SJSA1 (cell line): ENCODE measurements at places on chromosomes 5 and 9. TPM values are rescaled to one million over a fixed set of nuclear protein-coding genes. Genes with fewer than 3 reads are reported as not detected.
A peak's percentile ranks its signal among the peaks of the same experiment; 100 is the strongest.

- DNase-seq, result no peak
Measured at GRCh38 chr5:146672866-146673265, 156.9 kb upstream of the GPR151 start.

GRCh38 chr5:171720086-171720485 is 65.5 kb upstream of the SMIM23 start:
- DNase-seq, result no peak

Gene STING1
- total RNA-seq, result 46.6 and 49.2 TPM in 2 replicates

DNA sequence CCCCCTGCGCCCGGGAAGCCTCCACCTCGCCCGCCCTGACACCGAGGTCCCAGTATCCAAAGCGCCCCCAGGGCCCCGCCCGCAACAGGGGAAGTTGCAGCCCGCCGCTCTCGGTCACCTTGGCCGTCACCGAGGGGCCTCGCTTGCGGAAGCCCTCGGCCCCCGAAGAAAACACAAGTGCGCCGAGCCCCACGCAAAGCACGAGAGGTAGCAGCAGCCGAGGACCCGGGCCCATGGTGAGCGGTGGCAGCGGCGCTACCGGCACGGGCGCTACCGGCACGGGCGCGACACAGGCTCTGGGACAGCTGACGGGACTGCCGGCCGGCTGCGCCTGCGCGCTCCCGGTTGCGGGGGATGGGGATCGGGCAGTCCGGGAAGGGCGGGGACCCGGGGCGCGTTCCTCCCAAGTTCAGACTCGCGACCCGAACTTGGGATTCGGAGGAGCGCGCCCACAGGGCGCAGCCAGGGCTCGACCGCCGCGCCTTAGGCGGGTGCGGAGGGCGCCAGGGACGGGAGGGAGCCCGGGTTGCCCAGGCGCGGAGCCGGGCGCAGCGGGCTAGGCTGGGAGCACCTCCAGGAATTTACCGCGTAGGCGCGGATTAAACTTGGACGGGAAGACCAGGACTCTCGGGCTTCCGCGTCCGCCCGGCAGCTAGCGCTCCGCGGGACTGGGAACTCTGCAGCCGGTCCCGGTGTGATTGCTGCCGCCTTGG is at the start of gene PPIC:
Gene PPIC, minus strand, starts transcription at position 335 of the 713 bp plus-strand sequence. Its CDS starts 100 bp downstream, at position 235.
- DNase-seq, result peak; percentile 95

GRCh38 chr9:8713811-8714165 is 914.2 kb upstream of the DMAC1 start:
- no peak for DNase-seq

DNA sequence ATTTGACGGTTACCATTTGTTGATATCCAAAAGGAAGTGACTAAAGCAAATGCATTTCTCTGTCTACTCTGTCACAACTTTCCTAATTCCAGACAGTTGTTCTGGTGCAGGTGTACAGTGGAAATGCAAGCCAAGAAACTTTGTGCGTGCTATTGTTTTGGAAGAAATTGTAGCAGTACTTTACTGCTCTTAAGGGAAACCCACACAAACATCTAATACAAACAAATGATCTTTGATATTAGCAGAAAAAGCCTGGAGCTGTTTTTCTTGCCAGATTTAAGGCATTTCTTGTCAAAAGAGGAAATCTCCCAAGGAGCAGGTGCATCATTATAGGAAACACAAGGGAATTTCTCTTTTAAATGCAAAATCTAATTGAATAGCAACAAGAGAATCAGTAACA is 2.0 kb downstream of the SNCAIP start:
- no peak for DNase-seq

- no peak for DNase-seq
Measured at GRCh38 chr9:135221951-135222631, 134.6 kb downstream of the OLFM1 start.

DNA sequence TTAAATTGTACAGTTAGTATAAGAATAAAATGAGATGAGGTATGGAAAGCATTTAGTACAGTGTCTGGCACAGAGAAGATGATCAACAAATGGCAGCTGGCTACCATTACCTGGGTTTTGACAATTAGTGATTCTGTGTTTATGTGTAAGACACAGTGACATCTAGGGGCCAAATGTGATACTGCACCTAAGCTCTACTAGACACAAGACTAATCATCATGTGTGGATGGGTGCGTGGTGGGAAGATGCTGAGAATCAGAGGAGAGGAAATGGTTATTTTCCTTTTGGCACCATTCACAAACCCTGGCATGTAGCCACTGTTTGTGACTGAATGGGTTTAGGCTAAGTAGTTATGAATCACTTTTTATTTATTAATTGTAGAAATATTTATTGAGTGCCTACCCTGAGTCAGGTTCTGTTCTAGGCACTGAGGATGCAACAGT is 109.8 kb upstream of the TBC1D2 start:
- DNase-seq, result no peak

Gene PWWP2A
- total RNA-seq, result 41.4 and 49.8 TPM in 2 replicates

DNA sequence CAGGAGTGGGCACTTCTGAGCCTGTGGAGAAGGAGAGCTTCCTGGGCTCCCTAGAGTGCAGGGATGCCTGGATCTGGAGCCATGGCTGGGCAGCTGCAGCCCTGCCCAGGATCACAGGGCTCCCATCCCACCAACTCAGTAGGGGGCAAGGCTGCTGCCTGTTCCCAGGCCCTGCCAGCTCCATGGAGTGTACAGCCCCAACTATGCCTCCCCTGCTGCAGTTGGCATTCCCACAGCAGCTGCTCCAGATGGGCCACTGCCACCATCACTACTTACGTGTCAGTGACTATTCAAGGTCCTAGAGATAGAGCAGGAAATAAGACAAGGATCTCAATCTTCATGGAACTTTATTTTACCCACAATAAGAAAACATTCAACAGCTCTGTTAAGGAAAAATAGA is 107.1 kb upstream of the TNPO1 start:
- no peak for DNase-seq

- no peak for DNase-seq
Measured at GRCh38 chr9:91066856-91067255, 265.2 kb downstream of the SYK start.

- no peak for DNase-seq
Measured at GRCh38 chr9:137763271-137763955, 114.2 kb upstream of the CACNA1B start.

GRCh38 chr9:124771867-124772679 is 962 bp upstream of the NR6A1 start:
- DNase-seq, result peak; percentile 78

DNA sequence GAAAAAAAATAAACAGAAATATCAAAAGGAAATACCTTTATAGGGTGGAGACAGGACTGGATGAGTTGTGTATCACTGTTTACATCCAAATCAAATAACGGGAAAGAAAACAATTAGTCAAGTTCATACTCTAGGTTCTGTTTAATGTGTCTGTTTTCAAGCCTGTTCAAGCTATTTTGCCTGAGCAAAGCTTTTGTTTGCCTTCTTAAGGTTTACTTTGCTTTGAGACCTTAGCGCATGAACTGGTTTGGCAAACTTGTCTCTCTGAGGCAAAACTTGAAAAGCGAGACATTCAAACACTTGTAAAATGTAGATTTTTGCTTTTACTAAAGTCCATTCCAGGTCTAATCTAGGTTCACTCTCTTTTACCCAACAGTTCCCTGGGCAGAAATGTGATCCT is 174.1 kb upstream of the RFX3 start:
- no peak for DNase-seq

Gene LCNL1
- total RNA-seq, result not detected in 2 replicates

DNA sequence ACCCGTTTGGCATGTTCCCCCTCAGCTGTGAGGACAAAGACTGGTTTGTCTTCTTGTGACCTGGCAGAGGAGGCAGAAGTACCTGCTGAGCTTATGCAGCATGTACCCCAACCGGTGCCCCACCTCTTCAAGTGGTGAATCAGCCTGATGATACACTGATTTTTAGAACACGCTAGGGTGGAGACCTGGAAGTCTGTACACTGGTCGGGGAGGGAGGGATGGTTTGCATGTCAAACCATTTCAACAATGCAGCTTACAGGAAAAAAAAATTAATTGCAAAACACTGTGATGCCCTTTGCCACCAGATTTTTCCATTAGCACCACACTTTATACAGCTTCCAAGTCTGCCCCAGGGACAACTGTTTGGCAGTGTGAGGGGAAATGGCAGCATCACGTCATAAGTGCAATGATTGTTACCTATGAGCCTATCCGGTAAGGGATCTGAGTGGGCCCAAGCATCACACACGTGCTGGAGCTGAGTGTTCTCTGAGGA is 155.1 kb upstream of the DMRT1 start:
- DNase-seq, result no peak

Gene GABRA1
- total RNA-seq, result not detected in 2 replicates

DNA sequence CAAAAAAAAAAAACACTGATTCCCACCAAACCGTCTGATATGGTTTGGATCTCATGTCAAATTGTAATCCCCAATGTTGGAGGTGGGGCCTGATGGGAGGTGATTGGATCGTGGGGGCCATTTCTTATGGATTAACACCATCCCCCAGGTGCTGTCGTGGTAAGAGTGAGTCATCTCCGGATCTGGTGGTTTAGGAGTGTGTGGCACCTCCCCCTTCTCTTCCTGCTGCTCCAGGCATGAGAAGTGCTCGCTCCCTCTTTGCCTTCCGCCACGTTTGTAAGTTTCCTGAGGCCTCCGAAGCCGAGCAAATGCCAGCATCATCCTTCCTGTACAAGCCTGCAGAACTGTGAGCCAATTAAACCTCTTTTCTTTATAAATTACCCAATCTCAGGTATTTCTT is 45.2 kb downstream of the HSD17B3 start:
- DNase-seq, result no peak

Gene IL31RA
- 6.8 and 8.9 TPM in 2 replicates for total RNA-seq

Gene AMBP
- 0.37 and 0.53 TPM in 2 replicates for total RNA-seq

Gene SOHLH1
- not detected in 2 replicates for total RNA-seq

Gene TMOD1
- total RNA-seq, result not detected in 2 replicates

DNA sequence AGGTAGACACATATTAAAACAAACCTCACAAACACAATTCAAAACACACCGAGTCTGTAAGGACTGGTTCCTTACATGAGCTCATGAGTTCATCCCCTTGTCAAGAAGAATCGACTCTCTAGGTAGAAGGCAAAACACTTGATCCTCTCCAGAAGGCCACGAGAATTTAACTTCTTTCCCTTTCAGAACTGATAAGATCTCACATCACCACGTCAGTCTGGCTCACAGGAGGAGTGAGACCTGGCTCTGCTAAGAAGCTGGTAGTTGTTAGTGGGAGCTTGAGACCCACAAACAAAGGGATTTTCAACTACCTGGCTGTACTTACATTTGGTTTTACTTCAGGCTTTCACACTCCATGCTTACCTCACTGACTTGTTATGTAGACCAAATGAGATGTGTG is 459.2 kb downstream of the ARHGEF28 start:
- no peak for DNase-seq

DNA sequence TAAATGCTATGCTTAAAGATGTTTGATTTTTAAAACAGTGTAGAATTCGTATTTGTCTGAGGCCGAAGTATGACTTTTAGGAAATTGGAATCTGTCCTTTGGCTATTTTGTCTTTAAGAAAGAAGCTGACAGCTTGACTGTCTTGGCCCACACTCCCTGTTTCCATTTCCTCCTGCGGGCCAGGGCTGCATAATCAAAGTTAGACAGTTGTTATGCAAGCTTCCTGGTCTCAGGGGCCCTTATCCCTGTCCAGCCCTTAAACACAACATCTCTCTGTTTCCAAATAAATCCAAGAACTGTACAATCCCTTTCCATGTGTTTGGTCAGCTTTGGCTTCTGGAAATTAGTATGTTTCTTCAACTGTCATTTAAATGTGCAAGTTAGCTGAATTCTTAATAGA is 54.6 kb upstream of the ECM2 start:
- no peak for DNase-seq

Gene C1QTNF3
- 0.24 TPM in 1 of 2 replicates, not detected in the other for total RNA-seq

- no peak for DNase-seq
Measured at GRCh38 chr5:39555788-39556187, 131.0 kb upstream of the DAB2 start.

- DNase-seq, result no peak
Measured at GRCh38 chr9:38211002-38211401, 142.0 kb upstream of the SHB start.

DNA sequence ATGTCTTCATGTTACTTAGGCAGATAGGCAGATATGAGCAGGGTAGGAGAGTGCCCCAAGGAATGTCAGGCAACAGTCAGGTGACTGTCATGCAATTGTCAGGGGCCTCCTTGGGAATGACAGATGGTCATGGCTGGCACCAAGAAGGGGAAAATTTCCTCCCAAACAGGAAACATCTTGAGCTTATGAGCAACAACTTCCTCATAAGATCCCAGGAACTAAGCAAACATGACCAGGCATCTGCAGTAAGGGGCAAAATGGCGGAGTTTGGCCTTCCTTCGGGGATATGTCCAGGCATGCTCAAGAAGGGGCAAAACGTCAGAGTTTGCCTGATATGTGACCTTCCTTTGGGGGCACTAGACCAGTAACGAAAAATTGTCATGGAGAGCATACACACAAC is 591.8 kb downstream of the PDE4D start:
- DNase-seq, result no peak

Gene HAUS6
- 13.5 and 14.0 TPM in 2 replicates for total RNA-seq

Gene FBP1
- not detected in 2 replicates for total RNA-seq

- no peak for DNase-seq
Measured at GRCh38 chr5:168172760-168173223, 118.7 kb upstream of the WWC1 start.

DNA sequence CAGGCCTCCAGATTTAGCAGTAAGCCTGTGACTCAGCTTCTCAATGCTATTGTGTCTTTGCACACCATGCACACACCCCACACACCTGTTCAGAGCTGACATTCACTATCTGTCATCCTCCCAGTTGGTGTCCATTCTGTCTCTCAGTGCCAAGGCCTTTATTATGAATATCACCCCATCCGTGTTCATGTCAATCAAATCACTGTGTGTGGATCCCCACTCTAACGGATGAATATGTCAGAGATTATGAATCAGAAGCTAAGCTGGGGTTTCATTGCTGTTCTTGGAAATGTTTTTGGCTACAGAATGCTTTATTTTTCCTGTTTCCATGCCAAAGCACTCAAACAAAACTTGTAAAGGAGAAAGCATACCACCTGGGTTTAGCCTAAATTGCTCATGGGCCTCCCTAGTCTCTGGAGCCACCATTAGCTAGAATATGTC is 9.4 kb upstream of the MAMDC2 start:
- DNase-seq, result no peak

DNA sequence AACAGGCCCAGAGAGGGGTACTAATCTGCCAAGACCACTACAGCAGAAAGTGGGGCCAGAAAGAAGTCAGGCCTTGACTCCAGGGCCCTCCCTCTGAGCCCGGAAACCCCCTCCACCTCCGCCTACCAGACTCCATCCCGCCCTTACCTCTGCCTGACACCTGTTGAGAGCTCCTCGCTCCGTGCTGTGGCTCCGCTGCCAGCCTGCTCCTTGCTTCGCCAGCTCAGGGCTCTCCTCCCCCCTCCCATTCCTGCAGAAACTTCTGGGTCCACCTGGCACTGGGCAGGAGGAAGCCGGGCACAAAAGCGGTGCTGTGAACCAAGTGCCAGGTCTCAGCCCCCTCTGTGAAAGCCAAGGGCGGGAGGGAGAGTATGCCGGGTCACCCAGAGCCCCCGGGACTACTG is 6.4 kb upstream of the ST6GALNAC6 start:
- no peak for DNase-seq

GRCh38 chr5:118522626-118523025 is 465.7 kb downstream of the DTWD2 start:
- DNase-seq, result no peak

GRCh38 chr5:76790632-76791290 is 28.1 kb upstream of the F2RL1 start:
- DNase-seq, result peak; percentile 98

Gene TSSK1B
- total RNA-seq, result 0.13 TPM in 1 of 2 replicates, not detected in the other

Gene KYAT1
- 7.9 and 18.3 TPM in 2 replicates for total RNA-seq
